ENCODE measurements at places on chromosomes 6 and 20.

GRCh38 chr6:33699739-33700138, 11.8 kb downstream of the UQCC2 start:
- DNase-seq, result no peak

- DNase-seq, result no peak
Measured at GRCh38 chr20:4828830-4829513, 107.3 kb downstream of the PRND start.

DNA sequence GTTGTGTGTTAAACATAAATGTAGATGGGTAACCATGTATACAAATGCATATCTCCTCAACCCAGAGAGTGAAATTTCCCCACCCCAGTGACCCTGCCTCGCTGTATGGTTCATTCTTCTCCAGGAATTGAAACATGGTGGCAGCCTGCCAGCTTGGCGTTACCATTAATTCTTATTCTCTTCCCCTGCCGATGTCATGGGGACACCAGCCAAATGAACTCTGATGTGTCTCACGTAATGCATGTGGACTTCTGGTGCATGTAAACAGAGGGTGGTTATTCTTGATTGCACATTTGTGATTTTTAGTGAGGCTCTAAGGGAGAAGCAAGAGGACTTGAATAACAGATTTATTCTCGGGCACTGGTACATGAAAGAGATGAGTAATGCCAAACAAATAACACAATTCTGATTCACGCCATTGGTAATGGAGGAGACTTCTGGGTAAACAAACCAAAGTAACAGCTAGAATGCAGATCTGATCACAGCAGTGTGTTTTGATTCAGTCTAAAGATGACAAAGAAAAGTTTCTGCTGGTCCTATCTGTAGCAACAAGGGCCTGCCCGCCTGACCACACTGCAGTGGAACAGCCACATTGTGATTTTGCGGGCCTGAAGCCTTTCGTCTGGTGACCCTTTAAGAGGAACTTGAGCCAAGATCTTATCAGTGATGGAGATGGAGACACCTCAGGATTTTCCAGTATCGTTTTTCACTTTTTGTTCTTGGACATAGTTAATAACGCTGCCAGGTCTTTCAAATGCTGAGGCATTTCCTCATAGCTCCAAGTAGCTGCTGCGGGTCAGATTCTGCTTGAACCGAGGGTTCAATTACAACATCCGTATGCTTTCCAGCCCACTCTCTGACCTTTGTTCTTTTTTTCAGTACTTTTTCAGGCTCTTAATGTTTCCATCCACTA, 171.8 kb upstream of the AKAP12 start:
- DNase-seq, result no peak

DNA sequence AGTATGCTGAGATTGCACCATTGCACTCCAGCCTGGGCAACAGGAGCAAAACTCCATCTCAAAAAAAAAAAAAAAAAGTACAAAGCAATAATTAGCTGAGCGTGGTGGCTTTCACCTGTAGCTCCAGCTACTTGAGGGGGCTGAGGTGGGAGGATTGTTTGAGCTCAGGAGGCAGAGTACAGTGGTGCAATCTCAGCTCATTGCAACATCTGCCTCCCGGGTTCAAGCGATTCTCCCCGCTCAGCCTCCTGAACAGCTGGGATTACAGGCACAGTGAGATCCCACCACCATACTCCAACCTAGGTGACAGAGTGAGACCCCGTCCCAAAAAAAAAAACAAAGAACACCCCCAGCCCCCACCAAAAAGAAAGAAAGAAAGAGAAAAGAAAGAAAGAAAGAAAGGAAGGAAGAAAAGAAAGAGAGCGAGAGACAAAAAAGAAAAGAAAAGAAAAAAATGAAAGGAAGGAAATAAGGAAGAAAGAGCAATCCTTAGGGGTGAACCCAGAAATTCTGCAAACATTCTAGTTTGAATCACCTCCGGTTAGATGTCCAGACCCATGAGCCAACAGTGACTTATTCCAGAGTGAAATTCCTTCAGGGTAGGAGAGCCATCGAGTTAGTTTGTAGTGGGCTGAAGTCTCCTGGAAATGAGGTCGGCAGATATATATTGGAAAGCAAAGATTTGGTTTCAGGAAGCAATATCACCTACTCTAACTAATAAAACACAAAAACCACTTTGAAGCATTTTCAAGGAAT, 3.2 kb upstream of the RIPOR3 start:
- DNase-seq, result no peak

DNA sequence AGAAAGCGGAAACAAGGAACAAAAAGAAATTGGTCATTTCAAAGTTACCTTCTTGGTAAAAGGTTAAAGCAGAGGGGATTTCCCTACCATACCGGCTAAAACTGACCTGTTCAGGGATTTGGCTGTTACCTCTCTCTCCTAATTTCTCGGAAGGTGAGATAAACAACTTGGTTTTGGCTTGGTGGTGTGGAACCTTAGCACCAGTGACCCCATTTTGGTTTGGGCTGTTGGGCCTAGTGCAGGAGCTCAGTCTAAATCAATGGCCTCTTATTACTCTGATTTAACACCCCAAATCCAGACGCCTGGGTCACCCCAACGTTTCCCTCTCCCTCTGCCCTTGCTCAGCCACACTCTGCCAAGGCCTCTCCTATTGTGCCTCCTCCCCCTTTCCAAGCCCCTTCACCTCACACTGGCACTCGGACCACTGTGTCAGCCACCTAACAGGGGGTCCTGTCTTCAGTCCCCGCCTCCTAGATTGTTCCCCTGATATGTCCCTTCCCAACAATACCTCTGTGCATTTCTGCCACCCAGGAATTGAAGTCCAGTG, 8.3 kb downstream of the NCR2 start:
- DNase-seq, result no peak

DNA sequence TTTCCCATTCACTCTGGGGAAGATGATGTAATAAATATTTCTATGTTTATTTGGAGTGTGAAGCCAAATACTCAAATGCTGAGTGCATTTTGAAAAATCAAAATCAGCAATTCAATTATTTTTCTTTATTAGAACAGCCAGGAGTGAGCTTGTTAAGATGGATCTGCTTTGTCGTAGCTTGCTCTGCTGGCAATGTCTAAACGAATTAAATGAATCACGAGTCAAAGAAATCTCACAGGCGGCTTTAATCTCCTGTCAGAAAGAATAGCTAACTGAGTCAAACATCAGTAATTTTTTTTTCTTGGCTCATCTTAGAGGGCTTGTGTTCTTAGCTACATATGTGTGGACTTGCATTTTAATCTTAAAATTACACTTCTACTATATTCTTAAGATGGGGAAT, 100.2 kb upstream of the HMGN3 start:
- no peak for DNase-seq

GRCh38 chr6:129398764-129399163, 311.2 kb downstream of the ARHGAP18 start:
- no peak for DNase-seq

GRCh38 chr20:63125581-63125837, 90.4 kb downstream of the YTHDF1 start:
- no peak for DNase-seq

DNA sequence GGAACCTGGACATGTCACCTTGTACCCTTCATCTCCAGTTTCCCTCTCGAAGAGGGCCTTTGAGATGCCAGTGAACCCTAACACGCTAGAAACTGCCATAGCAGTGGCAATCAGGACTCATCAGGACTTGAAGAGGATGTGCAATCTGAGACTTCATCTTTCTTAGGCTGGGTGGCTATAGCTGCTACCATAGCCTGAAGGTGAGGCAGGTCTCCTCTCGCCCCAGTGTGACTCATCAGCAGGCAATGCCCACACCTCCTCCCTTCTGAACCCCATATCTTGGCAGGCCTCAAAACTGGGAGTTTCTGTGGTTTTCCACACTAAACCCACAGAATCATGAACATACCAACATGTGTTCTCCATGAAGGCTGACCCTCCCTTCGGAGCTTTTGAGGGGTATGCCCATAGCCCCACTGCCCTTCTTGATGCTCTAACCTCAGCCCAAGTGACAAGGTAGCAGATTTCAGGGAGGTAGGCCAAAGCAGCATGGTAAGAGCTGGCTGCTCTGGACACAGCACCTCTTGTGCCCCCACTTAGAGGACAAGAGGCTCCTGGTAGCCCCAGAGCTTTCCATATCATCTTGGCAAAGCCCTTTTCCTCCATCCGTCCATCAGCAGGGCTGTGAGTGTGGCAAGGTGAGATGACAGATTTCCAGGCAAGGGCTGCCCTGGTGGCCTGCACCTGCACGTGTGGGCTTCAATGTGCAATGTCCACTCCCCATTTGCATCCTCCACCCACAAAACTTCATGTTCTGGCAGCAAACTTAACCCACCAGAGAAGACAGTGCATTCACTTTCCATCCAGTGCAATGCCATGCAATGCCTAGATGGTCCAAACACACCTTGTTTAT, 2.6 kb downstream of the BLCAP start:
- DNase-seq, result peak; percentile 20

DNA sequence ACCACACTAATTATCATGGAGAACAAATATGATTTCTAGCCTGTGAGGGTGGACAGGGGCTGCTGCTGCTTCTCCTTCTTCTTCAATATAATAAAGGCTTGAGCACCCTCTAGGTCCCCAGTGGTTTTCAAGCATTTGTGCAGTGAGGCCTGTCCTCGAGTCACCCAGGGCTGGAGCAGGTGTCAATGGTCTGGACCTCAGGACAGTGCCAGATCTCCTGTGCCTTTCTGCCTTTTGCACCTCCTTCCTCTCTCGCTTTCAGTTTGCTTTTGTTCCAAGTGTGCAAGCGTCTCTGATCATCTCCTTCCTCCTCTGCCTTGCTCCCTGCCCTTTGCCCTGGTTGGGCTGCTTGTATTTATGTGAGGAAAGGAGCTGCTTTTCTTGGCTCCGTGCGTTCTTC, 152.2 kb upstream of the SYNDIG1 start:
- DNase-seq, result no peak

DNA sequence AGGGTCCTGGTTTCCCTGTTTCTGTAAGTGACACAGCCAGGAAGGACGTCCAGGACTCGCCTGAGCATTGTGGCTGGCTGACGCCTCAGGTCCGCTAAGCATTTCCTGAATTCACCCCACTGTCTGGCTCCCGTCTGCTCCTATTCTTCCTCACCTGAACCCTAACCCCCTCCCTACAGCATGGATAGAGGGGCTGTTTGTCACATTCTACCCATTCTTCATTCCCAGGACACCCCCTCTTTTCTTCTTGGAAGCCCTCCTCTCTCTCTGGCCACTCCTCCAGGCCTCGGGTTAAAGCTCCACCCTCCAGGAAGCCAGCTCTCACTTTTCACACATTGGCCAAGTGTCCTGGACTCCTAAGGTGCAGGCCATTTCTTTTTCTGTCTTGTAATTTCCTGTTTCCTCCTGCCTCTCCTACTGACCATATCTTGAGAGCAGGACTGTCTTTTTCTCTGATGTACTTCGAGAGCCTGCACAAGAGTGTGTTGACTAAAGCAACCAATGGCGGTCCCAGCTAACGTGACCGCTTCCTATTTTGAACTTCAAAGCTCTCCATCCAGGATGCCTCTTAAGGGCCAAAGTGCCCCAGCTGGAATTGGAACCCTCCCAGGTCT, 24.2 kb upstream of the MYMX start:
- DNase-seq, result no peak

DNA sequence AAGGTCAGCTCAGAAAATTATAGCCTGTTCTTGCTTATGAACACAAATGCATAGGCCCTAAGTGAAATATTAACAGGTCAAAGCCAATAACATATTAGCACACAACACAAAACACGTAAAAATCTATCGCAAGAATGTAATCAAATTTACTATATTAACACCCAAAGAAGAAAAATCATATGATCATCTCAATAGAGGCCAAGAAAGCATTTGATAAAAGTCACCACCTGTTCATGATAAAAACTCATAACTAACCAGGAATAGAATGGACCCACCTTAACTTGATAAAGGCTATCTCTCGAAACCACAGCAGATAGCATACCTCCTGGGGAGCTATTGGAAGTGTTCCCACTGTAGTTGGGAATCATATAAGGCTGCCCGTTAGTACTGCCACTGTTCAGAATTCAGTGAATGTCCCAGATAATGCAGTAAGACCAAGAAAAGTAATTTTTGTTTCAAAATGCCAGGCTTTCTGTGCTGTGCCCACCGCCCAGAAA, 21.6 kb downstream of the POFUT1 start:
- DNase-seq, result no peak

DNA sequence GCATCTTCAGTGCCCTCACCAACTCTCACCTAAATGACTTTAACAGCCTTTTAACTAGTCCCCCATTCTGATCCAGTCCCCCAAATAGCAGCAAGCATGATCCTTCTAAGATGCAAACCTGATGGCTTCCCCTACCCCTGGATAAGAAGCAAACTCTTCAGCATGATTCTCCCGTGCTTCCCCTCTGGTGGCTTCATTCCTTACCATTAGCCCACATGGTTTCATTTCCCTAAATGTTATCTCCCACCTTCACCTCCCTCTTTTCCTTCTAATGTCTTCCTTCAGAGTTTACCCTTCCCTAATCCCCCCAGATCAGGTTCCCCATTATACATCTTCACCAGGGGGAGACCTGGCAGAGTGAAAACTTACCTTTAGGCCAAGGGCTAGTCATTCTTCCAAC, 4.0 kb upstream of the RAB5IF start:
- no peak for DNase-seq

DNA sequence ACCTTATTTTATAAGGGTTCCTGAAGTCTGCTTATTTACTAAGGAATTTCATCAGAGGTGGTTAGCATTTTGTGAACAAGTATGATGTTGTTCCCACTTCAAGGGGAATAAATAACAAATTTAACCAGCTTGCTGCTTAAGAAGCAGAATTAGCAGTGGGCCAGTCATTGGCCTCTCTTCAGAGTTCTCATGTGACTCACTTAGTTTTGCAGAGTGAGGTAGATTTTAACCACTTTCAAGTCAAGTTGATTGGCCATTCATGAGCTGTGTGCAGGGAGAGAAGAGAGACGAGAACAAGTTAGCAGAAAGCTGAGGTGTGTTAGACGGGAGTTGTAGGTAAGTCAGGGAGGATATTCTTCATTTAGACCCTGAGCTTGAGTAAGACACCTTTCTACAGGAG, 18.1 kb downstream of the TOP1 start:
- DNase-seq, result no peak

DNA sequence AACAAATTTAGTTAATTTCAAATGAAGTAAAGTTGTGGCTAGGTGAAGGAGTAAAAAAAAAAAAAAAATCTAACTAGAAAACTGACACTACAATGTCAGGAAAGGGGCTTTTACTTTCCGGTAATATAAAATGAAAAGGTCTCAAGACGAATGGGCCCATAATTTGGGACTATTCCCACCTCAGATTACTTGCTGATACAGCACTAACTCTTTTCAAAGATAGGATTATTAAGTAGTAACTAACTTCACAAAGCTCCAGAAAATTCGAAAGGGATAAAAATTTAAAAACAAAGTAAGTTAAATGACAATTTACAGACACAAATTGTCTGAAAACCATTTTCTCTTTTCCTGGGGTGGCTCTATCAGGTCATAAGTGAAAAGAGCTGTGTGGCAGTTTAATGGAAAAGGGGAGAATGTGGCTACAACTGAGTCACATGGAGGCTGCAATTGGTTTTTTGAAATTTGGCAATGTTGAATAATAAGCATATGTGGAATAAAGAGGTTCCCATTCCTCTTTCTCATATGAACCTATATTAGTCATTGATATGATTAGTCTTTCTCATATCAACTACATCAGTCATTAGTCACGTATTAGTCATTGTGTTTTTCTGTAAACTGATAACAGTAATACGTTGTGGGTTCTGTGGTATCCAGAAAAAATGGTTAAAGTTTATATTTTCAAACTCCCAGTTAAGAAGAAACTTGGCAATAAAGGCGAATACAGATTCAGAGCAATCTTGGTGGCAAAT, 78.0 kb downstream of the RWDD2A start:
- DNase-seq, result no peak
